ENCODE measurements at places on chromosomes 2 and 18. TPM values are rescaled to one million over a fixed set of nuclear protein-coding genes. Genes with fewer than 3 reads are reported as not detected.
A peak's percentile ranks its signal among the peaks of the same experiment; 100 is the strongest.

DNA sequence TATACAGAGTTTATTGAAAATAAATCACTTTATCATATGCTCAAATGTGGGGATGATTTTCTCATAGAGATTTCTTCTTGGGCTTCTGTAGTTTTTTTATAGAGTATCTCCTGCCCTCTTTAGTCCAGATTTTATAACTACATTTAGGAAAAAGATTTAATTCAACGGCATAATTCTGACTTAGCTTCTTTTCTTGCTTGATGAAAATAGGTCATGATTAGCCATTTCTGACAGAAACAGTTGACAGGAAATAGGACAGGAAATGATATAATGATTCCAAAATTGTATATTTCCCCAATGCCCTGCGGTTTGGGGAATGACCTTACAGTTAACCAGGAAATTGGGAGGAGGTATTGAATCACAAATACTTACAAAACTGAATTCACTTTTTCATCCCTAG is 1531.9 kb upstream of the ACVR2A start:
- DNase-seq, result peak; percentile 48

- peak; percentile 48 for DNase-seq
These were observed 46.0 kb upstream of the PAX8 start for GRCh38 chr2:113324684-113325160.

The PLA2R1 gene
- total RNA-seq, result 0.28 TPM

The RNF149 gene
- 26.4 TPM for total RNA-seq

The CROCC2 gene
- not detected for total RNA-seq

The MYO5B gene
- 0.56 TPM for total RNA-seq

All from IMR-90 (cell line).